ENCODE measurements at places on chromosomes 3 and 15. TPM values are rescaled to one million over a fixed set of nuclear protein-coding genes. Genes with fewer than 3 reads are reported as not detected.

DNA sequence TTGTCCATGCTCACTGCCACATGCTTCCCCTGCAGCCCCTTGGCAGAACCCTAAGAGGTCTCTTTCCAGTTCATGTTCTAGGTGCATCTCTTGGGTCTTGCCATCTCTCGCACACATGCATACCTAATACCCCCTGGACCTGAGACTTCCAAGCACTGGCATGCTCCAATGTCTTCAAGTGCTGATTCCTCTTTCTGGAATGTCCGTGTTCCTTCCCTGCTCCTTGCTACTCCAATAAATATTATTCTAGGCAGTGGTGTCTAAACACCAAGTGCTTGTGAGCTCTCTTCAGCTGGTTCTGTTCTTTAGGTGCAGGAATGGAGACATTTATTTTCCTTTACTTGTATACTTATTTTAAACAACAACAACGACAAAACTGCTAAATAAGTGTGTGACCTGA is 370.1 kb downstream of the LPP start:
- no peak overlapping the region for H3K4me3 ChIP-seq
- peaks cover 84% of the 10 kb centered on the region for H3K4me1 ChIP-seq
- H3K36me3 ChIP-seq = peaks cover 19% of the 10 kb centered on the region
- peak overlapping the region; percentile 34 for H3K27ac ChIP-seq
- no peak for DNase-seq
- H3K27me3 ChIP-seq = no peaks in the 10 kb centered on the region

GRCh38 chr15:50164458-50164857 is 17.5 kb upstream of the SLC27A2 start:
- peaks cover 24% of the 10 kb centered on the region for H3K27me3 ChIP-seq
- no peak for DNase-seq
- H3K4me3 ChIP-seq = no peak overlapping the region
- H3K4me1 ChIP-seq = peaks cover 5% of the 10 kb centered on the region

RTP1 gene
- total RNA-seq = not detected

SERPINI2 gene
- not detected for total RNA-seq

ZMYND10 gene
- total RNA-seq = 1.1 TPM

Data from chondrocyte (in vitro differentiated cells).